ENCODE measurements at places on chromosomes 6 and 20.
A peak's percentile ranks its signal among the peaks of the same experiment; 100 is the strongest.

GRCh38 chr6:123715006-123715863 lies 78.5 kb upstream of the TRDN start:
- no peak for DNase-seq

- DNase-seq: no peak
Measured at GRCh38 chr6:25196464-25196863, 82.7 kb upstream of the CARMIL1 start.

DNA sequence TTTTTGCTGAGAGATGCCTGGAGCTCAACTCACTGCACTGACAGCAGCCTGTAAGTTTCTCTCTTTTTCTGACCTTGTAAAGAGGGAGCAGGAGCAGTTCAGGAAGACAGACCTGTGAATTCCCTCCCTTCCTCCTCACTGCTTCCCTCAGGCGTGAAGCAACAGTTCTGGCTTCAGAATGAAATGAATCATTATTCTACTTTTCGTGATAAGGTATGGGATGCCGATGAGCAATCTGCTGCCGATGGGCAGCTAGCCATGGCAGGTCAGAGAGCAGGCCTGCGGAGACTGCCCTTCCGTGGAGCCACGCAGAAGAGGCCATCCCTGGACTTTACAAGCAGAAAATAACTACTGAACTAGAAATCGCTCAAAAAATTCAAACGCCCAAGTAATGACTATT lies 426.5 kb upstream of the RNF217 start:
- DNase-seq: peak; percentile 13

DNA sequence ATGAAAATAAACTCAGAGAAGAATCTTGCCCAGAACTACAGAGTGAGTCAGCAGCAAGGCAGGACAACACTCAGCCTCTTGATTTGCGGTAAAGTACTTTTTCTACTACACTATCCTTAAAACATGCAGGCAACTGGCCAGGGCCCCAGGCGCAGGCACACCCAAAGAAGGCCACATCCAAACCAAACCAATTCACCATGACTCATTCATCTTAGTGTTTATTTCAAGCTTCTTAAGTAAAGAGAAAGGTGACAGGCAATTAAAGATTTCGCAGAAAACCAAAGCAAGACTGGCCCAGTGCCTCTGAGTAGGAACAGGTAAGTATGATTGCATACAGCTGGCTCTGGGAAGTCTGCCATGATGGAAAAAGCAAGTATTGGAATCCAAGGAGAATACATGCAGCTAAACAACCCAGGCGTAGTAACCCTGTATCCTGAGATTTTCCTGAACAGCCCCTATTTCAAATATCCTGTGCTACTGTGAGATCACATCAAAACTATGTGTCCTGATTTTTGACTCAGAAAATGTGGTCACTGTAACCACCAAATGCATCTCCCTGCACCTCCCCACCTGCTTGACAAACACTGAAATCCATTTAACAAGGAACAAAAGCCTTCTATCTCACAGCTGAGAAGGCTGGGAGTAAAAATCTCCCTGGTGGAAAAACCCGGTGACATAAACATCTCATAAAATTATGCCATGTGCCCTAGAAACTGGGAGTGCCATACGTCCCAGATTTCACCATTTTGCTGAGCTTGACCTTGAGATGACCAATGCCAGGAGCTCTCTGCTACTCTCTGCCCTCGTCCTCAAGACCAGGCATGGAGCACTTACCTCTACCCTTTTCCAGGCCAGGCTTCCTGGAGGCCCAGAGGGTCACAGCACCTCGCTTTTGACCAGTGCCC lies 12.4 kb downstream of the WFDC3 start:
- peak; percentile 60 for DNase-seq

Measured in H54 (cell line).